ENCODE measurements at places on chromosomes 3 and 15.

- DNase-seq, result no peak
Observed at GRCh38 chr15:72174551-72175165, 22.9 kb downstream of the GRAMD2A start.

- DNase-seq, result no peak
Observed at GRCh38 chr15:61467823-61468222, 238.7 kb upstream of the RORA start.

- no peak for DNase-seq
Observed at GRCh38 chr3:188389711-188390342, 235.9 kb downstream of the LPP start.

DNA sequence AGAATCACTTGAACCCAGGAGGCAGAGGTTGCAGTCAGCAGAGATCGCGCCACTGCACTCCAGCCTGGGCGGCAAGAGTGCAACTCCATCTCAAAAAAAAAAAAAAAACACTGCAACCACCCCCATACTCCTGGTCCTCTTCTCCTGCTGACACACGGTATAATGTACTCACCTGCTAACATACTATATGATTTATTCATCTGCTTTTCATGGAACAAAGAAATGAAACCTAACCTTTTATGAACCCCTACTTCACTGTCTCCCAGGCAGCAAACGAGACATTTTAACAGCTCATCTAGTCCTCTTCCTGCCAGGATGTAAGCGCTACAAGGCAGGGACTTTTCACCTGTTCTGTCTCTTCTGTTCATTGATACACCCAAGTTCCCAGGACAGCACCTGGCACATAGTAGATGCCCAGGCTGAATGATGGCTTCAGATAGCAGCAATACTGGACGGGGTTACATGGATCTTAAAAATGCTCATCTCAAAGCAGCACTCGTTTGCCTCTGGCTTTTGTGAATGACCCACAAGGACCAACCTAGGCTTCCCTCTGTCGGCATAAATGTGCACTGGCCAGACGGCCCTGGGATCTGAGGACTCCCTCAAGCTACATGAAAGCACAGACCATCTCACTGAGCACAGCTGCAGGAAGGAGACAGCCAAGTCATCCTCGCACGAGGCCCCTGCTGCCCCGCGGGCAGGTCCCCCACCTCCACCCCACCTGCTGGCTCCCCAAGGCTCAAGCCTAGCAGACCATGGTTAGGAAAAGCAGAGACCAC, 20.3 kb downstream of the XXYLT1 start:
- no peak for DNase-seq

- no peak for DNase-seq
Observed at GRCh38 chr3:192186498-192186897, 540.8 kb downstream of the FGF12 start.

GRCh38 chr15:38208206-38208605, 44.4 kb upstream of the SPRED1 start:
- no peak for DNase-seq

All from HuH-7.5 (cell line).